Umbilical cord (tissue), 2 donors: ENCODE measurements at places on chromosomes 3 and 15. TPM values are rescaled to one million over a fixed set of nuclear protein-coding genes. Genes with fewer than 3 reads are reported as not detected.

Gene UBR1
- total RNA-seq: 56.3 TPM

GRCh38 chr3:8492744-8493511, 8.7 kb upstream of the LMCD1 start:
- no peak for DNase-seq

DNA sequence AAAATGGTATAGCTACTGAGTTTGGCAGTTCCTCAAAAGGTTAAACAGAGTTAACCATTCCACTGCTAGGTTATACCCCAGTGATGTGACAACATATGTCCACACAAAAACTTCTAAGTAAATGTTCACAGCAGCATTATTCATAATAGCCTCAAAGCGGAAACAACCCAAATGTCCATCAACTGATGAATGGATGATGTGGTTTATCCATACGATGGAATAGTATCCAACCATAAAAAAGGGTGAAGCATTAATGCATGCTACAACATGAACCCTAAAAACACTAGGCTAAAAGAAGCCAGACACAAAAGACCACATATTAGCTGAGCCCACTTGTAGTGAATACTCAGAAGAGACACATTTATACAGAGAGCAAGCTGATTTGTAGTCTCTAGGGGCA, 9.0 kb downstream of the XXYLT1 start:
- DNase-seq: no peak

Gene HESX1
- not detected for total RNA-seq

DNA sequence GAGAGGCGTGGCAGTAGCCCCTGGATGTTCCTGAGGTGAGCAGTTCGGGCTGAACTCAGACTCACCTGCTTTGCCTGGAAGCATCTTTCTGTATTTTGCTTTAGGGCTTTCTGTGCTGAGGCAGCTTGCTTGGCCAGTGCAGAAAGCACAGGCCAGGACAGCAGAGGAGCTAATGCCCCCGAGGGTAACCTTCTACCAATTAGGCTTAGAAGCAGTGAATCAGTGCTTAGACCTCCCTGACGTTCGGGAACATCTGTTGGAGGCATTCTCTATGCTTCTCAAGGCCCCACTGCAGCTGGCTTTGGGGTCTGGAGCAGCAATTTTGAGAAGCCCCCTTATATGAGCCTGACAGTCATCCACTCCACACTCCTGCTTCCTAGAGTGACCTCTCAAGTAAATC, 350.7 kb upstream of the PROK2 start:
- no peak for DNase-seq

Gene COLQ
- total RNA-seq: 0.72 TPM

DNA sequence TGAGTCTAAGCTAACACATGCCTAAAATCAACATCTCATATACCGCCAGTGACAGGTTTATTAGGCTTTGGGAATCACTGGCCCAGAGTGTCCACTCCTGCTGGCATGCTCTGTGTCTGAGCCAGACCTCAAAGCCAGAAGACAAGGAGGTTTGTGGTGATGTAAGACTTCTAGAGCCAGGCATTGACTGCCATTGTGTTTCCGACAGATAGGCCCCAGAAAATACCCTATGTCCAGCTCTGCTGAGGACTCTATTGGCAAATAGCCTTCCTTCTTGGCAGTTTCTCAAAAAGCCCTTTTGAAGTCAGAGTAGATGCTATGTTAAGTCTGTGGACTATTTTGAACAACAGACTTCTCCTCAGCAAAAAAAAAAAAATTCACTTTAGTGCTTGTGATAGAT, 181.9 kb upstream of the UBE2E1 start:
- DNase-seq: no peak

Gene NOP10
- 79.7 TPM for total RNA-seq
